ENCODE measurements at places on chromosomes 5 and 9.

DNA sequence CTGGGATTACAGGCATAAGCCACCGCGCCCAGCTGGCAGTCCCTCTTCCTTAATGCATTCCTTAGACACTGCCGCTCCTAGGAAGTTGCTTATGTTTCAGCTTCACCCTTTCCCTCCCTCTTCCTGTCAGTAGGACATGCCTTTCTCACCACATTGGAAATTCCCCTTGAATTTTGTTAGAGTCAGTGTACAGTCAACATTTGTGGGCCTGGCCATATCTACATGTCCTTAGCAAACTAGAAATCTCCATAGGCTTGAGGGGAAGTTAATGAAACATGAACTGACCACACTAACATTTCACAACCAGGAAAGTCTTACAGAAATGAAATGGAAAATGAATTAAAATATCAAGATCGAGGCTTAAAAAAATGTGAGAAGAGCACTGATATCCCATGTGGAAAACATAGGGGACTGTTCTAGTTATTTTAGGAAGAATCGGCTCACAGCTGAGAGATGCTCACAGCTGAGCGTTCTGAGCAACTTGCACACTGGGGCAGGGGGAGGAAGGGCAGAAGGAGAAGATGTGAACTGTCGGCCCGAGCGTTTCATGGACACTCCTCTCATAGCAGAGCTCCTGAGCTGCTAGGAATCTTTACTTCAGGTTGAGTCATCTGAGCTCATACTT lies 21.1 kb upstream of the LVRN start:
- DNase-seq = peak; percentile 93

DNA sequence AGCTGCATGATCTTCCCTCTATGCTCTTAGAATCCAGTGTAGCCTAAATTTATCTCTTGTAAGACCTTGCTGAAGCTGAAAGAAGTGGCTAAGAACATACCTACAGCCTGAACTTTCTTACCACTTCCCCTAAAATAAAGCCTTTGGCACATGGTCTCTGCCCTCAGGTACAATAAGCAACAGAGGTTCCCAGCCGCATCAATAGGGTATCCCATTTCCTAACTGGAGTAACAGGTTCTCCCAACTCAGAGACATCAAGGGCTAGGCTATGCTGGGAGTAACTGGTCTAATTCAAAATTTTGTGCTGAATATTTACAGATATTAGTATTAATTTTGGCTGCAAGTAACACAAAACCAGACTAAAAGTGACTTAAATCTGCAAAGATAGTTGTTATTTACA lies 335.8 kb upstream of the TRPC7 start:
- peak; percentile 70 for DNase-seq

DNA sequence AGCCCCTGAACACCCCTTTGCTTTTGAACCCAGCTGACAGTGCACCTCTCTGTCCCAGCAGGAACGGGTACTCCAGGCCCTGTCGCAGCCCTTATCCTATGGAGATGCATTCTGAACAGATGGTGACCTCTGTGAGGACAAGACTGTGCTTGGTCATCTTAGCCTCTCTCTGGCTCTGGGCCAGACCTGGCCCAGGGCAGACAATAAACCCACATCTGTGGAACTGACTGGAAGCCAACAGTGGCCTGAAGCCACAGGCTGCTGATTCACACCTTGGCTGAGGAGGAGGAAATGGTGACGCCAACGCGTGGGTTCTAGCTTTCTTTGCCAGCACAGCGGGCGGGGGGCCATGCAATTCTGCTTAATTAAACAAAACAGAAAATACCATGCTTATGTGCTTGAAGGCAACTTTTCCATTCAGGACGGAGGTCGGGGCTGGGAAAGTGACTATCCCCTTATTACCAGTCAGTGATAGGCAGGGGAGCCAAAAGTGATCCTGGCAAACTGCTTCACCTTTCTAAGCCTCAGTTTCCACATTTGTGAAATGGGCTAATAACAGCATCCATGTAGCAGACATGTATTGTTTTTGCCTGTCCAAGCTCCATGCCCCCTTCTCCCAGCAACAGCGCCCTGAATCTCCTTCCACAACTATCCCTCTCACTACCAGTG lies 10.8 kb downstream of the SH3PXD2B start:
- peak; percentile 95 for DNase-seq

DNA sequence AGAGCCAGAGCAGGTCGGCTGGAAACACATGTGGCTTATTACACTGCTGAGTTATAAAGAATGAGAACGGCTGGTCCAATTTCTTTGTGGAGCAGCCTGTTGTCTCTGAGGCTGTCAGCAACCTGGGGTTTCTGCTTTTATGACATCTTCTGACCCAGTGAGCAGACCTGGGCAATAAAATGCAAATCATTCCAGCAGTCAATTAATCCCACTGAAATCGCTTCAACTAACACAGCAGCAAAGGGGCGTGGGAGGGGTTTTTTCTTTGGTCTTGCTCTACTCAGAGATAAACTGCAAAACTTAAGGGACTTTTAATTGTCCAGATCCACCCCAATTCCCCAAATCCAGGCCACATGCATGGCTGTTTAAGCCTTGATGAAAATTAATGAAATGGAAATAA lies 215.7 kb downstream of the SLIT3 start:
- no peak for DNase-seq

GRCh38 chr9:14175778-14176177 lies 138.2 kb downstream of the NFIB start:
- DNase-seq = no peak

- DNase-seq = no peak
These were observed 193.4 kb downstream of the FBXL7 start for GRCh38 chr5:15693382-15693728.

GRCh38 chr5:133667217-133667616 lies 54.9 kb upstream of the FSTL4 start:
- DNase-seq = no peak

DNA sequence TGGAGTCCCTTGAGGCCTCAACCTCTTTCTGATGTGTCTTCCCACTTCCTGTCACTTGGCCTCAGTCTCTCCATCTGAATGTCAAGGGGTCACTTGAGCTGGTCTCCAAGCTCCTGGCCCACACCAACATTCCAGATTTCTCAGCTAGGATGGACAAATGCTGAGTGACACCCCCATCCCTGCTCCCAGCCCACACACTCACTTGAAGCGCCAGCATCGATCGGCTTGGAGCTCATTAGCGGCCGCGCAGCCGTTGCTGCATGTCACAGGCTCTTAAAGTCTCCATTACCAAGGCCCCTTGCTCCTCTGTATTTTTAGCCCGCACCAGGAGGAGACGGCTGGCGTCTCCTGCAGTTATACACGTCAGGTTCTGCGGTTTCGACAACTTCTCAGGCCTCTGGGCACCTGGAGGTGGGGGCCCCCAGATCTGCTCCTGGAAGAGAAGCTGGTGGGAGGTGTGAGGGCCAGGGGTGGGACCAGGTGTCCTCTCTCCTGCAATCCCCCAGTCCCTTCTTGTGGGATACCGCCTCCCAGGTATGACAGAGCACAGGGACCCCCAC lies 33.4 kb upstream of the ARAP3 start:
- DNase-seq = no peak

GRCh38 chr9:79049371-79049770 lies 522.4 kb upstream of the TLE4 start:
- DNase-seq = no peak

- DNase-seq = no peak
These were observed 653.6 kb downstream of the GABRG2 start for GRCh38 chr5:162721125-162721524.

DNA sequence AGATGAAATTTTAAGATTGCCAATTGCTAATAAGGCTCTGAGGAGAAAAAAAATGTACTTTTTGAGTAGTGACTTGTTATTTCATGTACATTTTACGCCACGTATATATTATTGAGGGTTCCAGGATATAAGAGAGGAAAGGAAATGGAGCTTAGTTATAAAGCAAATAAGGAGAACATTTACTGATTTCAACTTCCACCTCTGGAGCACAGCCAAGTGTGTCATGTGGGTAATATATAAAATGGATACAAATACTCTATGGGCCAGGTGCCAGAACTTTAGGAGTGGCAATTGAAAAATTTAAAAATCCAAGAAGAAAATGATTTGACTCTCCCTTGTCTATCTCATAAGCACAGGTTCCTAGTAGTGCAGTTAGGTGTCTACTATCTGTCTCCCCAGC lies 45.0 kb upstream of the VLDLR start:
- DNase-seq = peak; percentile 59

- no peak for DNase-seq
These were observed 126.6 kb downstream of the NSG2 start for GRCh38 chr5:174172152-174172551.

- no peak for DNase-seq
These were observed 118.7 kb upstream of the SNX2 start for GRCh38 chr5:122656160-122656559.

DNA sequence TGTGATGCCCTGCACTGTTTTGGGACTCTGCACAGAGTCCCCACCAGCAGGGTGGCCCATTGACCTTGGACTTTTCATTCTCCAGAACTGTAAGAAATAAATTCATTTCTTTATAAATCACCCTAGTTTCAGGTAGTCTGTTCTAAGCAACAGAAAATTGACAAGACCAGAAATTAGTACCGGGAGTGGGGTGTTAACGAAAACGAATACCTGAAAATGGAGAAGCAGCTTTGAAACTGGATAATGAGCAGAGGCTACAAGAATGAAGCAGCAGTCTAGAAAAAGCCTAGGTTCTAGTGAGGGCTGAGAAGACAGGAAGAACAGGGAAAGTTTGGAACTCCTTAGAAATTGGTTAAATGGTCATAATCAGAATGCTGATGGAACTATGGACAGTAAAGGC lies 2.1 kb upstream of the MCC start:
- DNase-seq = no peak

DNA sequence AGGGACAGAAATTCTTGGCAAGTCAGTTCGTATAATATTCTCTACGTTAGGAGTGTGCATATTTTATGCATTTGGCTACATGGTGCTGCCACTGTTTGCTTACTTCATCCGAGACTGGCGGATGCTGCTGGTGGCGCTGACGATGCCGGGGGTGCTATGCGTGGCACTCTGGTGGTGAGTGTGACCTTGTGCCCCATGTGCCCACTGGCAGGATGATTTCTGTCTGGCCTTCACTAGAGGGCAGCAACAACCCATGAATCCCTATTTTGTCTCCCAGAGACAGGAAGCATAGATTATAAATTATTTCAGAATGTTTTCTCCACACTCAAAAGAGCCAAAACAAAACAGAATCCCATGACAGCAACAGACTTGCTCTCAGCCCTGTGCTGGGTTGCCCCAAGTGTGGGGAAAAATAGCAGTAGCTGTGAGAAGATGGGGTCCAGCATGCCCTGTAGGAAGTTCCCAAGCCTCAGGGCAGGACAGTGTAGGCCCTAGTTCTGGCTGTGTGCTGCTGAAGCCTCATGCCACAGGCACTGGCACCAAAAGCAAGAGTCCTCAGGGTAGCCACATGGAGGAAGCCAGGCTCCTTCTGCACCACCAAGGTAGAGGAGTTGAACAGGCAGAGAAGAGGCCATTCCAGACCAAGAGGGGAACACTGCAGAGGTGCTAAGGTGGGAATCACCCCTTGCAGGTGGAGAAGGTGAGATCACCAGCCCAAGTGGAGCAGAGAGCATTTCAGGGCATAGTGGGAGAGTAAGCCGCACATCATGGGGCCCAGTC lies 16.0 kb downstream of the SLC22A5 start:
- peak; percentile 69 for DNase-seq

- DNase-seq = peak; percentile 46
These were observed 250.0 kb upstream of the TNC start for GRCh38 chr9:115367780-115368525.

All from PC-3 (cell line).